Adrenal gland (tissue), 19 donors: ENCODE measurements at places on chromosomes 6 and 20.
A peak's percentile ranks its signal among the peaks of the same experiment; 100 is the strongest.

DNA sequence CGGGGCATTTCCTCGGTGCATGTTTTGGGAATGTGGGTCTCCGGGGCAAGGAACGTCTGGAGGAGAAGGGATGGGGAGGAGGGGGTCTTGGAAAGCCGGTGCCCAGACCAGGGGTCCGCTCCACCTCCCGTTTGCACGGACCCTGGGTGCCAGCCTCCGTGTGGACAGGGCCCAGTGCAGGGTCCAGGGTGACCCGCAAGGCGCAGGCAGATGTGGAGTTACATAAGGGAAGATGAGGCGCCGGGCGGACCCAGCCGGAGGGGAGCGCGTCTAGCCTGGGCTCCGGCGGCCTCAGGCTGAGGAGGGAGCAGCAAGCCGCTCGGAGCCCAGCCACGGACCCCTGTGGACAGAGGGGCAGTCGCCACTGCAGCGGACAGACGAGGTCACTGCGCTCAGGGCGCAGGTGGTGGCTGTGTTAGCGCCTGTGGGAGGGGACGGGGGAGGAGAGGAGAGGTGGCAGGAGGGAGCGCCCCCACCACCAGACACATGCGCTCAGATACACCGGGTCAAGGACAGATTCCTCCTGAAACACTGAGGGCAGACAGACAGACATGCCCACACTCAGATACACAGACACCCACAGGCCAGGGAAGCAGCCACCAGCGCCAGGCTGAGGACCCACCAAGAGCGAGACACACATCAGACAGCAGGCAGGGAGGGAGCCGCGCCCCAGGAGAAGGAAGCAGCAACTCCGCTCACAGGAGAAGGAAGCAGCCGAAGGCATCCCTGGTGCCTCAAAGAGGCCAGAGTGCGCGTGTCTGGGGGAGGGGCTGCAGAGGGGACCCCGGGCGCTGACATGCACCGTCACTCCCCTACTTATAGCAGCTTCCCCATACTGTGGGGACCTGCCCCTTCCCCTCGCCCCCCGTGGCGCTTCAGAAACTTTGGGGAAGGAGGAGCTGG is 839 bp upstream of the HRH3 start:
- no peak for DNase-seq

DNA sequence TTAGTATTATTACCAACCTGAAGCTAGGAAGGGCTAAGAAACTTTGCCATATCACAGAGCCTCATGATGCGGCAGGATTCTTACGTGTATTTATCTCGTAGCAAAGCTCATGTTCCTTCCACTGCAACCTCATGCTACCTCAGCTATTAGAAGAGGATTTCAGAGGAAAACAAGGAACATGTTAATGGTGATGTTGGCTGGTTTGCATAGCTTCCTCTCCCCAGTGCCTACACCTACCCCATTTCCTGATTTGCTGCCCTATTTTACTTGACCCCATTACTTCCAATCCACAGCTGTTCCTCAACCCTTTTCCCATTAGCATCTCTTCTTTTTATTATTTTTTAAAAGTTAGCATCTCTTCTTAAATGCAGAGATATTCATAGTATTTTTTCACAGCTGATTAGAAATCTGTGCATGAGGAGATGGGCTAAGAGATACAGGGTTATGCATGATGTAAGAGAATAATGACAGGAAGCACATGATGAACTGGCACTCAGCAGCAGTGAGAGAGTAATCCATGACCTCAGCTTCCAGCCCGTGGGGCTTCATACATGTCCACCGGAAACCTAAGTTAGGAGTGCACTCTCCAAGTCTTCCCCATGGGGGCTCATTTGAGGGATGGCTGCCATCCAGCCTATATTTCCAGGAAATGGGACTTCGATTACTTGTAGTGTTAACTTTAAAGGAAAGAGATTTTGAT is 106.1 kb upstream of the ASF1A start:
- no peak for DNase-seq

- DNase-seq: no peak
Observed at GRCh38 chr20:17783671-17784070, 83.9 kb downstream of the BANF2 start.

DNA sequence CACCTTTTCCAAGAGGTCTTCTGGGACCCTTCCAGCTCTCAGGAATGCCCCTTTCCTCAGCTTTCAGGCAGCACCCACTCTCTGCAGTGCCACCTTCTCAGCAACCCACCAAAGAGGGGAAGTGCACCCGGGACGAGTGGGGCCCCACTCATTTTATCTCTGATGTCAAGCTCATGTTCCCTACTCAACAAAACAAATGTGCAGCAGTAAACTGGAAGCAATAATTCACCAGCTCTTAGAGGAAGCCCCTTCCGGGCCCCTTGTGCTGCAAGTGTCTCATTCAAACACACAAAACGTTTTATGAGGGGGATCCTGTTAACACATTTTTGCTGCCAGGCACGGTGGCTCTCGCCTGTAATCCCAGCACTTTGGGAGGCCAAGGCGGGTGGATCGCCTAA is 13.6 kb downstream of the GFOD1 start:
- DNase-seq: no peak

DNA sequence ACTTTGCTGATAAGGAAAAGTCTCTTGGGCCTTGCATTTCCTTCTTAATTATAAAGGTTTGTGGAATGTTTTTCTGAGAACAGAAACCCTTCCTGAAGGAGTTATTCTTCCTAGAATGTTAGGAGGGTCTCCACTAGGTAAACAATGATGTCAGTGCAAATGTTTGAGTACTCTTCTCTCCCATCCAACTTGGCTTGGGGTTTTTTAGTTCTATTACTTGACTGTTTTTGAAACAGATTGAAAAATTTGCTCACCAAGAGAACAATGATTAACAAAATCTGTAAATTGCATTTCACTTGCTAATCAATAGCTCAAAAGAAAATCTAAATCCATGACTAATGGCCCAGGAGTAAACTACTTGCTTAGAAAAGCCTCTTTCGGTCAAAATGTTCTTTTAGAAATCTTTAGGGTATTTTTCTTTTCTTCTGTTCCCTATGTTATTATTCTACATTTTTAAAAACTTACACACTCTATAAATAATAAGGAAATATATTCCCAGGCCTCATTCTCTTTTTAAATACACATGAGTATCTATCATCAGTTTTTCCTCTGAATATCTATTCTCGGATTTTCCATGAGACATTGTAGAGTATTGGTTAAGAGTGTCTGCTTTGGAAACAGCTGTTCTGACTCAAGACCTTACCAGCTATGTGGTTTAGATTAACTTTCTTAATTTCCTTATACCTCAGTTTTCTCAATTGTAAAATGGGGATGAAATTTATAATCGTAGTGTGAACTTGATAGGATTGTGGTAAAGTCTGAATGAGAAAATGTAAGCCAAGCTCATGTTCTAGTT is 234.2 kb upstream of the CITED2 start:
- DNase-seq: no peak

- DNase-seq: no peak
Observed at GRCh38 chr6:83546636-83547035, 34.3 kb downstream of the PRSS35 start.

- peak; percentile 33 for DNase-seq
Observed at GRCh38 chr6:138517635-138518034, 18.3 kb upstream of the NHSL1 start.

- DNase-seq: no peak
Observed at GRCh38 chr20:14984305-14984704, 646.9 kb upstream of the FLRT3 start.

- no peak for DNase-seq
Observed at GRCh38 chr6:89580997-89581666, 57.4 kb downstream of the LYRM2 start.

- no peak for DNase-seq
Observed at GRCh38 chr20:53940907-53941545, 129.4 kb downstream of the BCAS1 start.

- no peak for DNase-seq
Observed at GRCh38 chr6:87923389-87924050, 124.1 kb upstream of the SPACA1 start.

DNA sequence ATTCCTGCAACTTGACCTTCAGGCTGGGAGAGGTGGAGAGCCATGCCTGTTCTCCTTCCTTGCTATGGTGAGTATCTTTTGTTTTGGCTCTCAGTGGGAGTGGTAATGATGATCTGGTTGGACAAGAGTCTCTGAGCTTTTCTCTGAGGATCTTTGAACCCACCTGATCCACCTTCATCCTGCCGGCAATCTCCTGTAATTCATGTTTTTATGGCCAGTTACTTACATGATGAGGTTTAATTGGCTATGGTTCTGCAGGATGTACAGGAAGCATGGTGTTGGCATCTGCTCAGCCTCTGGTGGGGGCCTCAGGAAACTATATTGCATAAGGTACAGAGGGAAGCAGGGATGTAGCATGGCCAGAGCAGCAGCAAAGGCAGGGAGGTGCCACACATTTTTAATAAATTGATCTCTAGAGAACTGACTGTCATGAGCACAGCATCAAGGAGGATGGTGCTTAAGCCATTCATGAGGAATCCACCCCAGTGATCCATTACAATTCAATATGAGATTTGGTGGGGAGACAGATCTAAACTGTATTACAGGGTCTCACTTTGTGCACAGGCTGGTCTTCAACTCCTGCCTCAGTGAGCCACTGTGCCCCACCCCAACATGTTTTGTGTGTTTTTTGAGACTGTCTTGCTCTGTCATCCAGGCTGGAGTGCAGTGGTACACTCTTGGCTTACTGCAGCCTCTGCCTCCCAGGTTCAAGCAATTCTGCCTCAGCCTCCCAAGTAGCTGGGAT is 10.0 kb downstream of the HSPA1B start:
- DNase-seq: no peak

DNA sequence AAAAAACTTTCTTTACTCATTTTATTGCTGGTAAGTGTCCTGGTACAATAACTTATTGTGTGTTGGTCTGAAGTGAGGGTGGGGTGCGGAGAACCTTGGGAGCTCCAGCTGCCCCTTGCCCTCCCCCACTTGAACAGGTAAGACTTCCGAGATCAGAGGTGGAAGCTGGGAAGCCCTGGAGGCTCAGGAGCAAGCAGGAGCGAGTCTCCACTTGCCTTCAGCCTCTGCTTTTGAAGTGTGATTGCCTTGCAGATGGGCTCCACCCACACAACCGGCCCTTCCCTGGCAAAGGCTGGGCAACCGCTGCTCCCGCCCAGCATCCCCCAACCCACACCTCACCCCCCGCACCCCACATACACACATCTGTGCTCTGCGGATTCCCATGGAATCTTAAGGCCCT is 179.6 kb downstream of the TFAP2C start:
- no peak for DNase-seq

GRCh38 chr6:1735239-1735803 is 125.6 kb downstream of the FOXC1 start:
- no peak for DNase-seq

DNA sequence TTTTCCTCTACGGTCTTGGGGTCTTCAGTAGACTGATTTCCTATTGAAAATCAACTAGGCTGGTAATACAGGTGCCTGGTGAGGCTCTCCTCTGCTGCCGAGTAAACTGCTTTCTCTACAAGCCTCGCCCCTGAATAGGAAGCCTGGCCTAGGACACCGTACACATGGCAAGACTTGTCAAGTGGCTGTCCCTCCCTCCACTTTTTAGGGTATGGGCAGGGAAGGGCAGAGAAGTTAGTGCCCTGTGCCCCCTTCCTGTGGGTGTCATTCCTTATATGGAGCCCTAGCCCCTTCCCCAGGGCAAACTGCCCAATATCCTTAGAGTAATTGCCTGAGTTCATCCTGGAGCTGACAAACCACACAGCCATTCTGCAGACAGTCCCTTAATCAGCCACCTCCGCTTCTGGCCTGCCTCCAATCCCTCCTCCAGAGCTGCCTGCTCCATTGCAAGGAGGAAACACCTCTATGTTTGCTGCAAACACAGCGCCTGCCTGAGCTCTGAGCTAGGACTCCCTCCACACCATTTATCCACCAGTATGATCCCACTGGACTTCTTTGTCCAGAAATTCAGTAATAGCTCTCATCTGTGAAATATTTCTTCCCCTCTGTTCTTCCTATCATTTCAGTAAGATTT is 93.1 kb downstream of the CHD6 start:
- DNase-seq: peak; percentile 76

GRCh38 chr6:5486214-5486613 is 224.9 kb downstream of the FARS2 start:
- DNase-seq: no peak

DNA sequence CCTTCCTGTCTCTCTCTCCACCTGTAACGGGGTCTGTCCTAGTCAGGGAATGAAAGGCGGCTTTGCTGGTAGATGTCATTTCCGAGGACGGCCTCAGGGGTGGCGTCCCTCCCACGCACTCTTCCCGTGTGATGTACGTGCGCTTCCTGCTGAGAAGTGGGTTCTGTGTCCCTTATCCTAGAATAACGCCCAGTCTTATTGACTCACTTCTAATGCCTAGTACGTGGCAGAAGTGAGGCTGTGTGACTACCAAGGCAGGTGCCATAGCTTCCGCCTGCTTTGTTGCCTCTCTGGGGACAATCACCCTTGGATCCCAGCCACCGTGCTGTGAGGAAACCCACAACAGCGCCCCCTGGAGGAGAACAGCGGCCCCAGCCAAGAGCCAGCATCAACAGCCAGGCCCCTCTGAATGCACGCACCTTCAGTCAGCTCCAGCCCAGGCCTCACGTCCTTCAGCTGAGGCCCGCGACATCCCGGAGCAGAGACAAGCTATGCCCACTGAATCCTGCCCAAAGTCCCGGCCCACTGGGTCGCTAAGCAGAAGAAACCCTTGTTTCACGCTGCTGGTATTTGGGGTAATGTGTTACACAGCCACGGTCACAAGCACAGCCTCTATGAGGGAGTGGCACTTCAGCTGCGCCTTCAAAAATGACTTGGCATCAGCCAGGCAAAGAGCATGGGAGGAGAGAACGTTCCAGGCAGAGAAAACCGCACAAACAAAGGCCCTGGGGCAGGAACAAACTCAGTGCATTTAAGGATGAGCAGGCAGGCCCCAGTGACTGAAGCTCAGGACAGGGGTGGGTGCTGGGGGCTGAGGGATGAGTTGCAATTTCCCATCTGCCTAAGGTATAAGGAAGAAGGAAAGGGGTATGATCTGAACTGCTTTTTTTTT is 224.2 kb downstream of the NFATC2 start:
- DNase-seq: peak; percentile 36

GRCh38 chr20:44717986-44718385 is 2.8 kb downstream of the CCN5 start:
- DNase-seq: no peak

DNA sequence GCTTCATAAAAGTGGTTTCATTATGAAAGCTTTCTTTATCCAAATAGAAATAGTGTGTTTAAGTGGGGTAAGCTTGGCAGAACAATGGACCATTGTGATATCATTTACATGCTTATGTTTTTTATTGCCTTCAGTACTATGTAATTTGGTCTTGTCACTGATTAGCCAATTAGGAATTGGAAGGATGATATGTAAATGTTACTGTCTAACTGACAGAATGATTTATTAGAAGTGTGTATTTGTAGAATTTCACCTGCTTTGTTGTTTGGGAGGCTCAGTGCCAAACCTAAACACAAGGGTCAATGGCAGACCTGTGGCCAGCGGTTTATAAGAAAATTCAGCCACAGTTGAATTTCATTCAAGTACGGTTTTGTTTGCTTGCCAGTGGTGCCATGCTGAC is 39.0 kb downstream of the AIG1 start:
- DNase-seq: no peak

- DNase-seq: no peak
Observed at GRCh38 chr6:56288347-56288746, 41.0 kb upstream of the COL21A1 start.

DNA sequence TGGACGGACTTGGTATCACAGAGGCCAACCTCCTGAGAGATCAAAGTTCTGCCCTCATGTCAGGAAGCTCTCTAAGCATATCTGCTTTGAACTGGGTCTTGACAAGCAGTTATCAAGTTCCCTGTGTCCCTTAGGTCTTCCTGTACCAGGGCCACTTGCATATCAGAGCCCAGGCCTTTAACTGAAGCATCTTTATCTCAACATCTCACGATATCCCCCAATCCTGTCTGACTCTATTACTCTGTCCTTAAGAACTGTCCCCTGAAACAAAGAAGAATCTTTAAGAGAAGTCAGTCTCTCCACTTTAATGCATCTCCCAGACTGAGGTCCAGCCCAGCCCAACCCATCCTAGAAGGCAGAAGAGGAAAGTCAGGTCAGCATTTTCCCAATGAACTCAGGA is 8.2 kb downstream of the MAS1L start:
- DNase-seq: no peak
